Ovary (tissue), 10 donors: ENCODE measurements at places on chromosomes 2 and 18. TPM values are rescaled to one million over a fixed set of nuclear protein-coding genes. Genes with fewer than 3 reads are reported as not detected.

NEB gene
- total RNA-seq = 0.48 TPM

TMEM37 gene
- 32.5 TPM for total RNA-seq

EPB41L3 gene
- total RNA-seq = 58.1 TPM

IL1R1 gene
- 6.5 TPM for total RNA-seq

RAB6C gene
- total RNA-seq = not detected

REG1B gene
- total RNA-seq = not detected

DNA sequence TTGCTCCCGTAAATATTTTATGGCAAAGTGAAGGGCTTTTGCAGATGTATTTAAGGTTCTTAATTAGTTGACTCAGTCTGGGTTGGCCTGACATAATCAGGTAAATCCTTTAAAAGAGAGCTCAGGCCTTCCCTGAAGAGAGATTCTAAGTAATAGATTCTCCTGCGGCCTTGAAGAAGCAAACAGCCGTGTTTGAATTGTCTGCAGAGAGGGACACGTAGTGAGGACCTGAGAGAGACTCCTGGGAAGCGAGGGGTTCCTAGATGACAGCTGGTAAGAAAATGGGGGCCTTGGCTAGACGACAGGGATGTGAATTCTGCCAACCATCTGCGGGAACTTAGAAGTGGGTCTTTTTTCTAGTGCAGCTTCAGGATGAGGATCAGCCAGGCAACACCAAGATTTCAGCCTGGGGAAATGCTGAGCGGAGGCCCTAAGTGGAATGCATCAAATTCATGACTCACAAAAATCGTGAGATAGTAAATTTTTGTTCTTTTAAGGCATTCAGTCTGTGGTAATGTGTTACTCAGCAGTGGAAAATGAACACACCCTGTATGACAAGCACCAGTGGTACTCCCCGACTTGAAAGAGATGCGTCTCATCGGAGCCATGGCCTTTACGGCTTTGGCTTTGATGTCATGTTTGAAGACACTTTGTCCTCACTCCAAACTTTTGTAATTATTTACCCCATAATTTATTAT is 62.1 kb upstream of the SMIM21 start:
- H3K27ac ChIP-seq = no peak overlapping the region
- no peak for DNase-seq
- no peak overlapping the region for H3K4me3 ChIP-seq
- no peaks in the 10 kb centered on the region for H3K27me3 ChIP-seq
- H3K36me3 ChIP-seq = no peaks in the 10 kb centered on the region

- peak; percentile 52 for DNase-seq
- peak overlapping the region; percentile 97 for H3K27ac ChIP-seq
- peaks cover 4% of the 10 kb centered on the region for H3K4me1 ChIP-seq
- no peaks in the 10 kb centered on the region for H3K27me3 ChIP-seq
- no peaks in the 10 kb centered on the region for H3K36me3 ChIP-seq
Observed at GRCh38 chr2:84971510-84972206, 697 bp downstream of the KCMF1 start.

GRCh38 chr2:68951899-68952298 is 794 bp downstream of the GKN2 start:
- H3K27ac ChIP-seq = no peak overlapping the region

DNA sequence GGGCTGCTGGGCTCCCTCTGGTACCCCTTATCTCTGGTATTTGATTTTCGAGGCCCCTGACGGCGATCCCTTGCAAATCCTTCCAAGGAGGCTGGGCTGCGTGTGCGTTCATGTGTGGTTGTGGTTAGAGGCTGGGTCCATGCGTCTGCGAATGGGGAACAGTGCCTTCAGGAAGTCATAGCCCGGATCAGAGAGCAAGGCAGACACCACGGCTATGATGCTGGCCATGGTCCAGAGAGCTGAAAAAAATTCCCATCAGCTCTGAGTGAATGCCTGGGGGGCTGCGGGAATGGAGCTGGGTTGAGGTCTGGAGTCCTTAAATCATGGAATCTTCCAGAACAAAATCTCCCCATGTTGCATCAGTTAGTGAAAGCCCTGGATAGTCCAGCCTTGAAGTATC is 145.5 kb downstream of the ACKR3 start:
- no peak overlapping the region for H3K27ac ChIP-seq
- peaks cover 1% of the 10 kb centered on the region for H3K4me1 ChIP-seq
- H3K4me3 ChIP-seq = no peak overlapping the region

DNA sequence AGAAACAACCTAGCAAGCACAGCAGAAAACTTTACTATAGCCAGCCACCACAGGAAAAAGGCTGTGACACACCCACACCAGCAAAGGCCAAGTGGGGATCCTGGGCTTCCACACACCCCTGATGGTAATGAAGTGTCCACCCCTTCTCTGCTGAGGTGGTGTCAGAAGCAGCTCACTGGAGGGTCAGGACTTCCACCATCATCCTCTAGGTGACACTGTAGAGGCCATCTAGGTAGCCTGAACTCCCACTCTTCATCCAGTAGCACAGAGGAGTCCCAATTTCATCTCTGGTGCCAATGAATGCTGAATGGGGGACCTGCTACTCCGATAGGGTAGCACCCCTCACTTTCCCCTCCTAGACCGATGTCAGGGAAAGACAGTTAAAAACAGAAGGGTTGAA is 1544.4 kb downstream of the LRP1B start:
- H3K27ac ChIP-seq = no peak overlapping the region
- no peaks in the 10 kb centered on the region for H3K36me3 ChIP-seq
- no peaks in the 10 kb centered on the region for H3K27me3 ChIP-seq
- H3K4me1 ChIP-seq = no peaks in the 10 kb centered on the region
- H3K4me3 ChIP-seq = no peak overlapping the region

DNA sequence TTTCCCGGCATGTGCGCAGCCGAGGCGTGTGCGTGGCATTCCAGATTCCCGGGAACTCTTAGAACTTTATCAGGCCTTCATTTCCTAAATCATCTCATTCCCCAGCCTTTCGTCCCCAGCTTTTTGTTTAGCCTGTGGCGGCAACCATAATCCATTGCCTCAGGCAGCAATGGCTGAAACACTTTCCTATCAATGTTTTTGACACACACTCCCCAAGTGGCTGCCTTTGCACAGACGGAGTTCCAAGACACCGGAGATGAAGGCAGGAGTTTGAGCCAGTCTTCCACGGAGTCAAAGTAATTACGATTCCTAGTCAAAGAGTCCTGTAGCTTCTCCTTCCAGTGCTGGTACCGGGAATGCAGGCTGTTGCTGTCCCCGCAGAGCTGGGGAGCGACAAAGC is 64.8 kb downstream of the KCNG2 start:
- DNase-seq = no peak
- H3K27ac ChIP-seq = no peak overlapping the region
- H3K4me3 ChIP-seq = no peak overlapping the region
- no peaks in the 10 kb centered on the region for H3K4me1 ChIP-seq

DNA sequence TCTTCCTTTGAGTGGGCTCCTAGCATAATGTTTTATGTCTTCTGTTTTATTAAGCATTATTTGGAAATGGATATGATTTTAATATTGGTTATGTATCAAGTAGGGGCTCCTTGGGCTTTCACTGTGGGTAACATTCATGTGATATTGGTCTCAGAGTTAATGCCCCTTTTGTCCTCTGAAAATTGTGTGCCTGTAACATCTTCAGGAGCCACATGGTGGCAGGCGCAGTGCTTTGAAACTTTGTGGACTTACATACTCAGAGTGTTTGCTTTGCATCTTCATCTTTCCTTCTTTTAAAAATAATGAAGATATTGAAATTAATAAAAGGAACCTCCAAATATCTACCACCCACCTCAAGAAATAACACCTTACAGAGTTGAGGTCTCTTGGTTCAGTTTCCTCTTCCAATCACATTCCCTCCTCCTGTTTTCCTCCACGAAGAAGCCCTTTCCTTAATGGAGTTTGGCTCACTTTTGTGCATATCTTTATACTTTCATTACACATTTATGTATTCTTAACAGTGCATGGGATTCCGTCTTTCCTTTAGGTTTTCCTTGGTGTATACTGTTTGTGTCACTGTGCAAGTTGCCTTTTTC is 73.5 kb downstream of the LIMS1 start:
- no peak overlapping the region for H3K27ac ChIP-seq
- H3K4me3 ChIP-seq = no peak overlapping the region
- H3K27me3 ChIP-seq = no peaks in the 10 kb centered on the region
- DNase-seq = no peak
- H3K4me1 ChIP-seq = peaks cover 7% of the 10 kb centered on the region

- no peaks in the 10 kb centered on the region for H3K4me1 ChIP-seq
- DNase-seq = no peak
- no peaks in the 10 kb centered on the region for H3K27me3 ChIP-seq
- H3K36me3 ChIP-seq = no peaks in the 10 kb centered on the region
- H3K27ac ChIP-seq = no peak overlapping the region
Observed at GRCh38 chr2:145302886-145303285, 783.0 kb upstream of the ZEB2 start.

DNA sequence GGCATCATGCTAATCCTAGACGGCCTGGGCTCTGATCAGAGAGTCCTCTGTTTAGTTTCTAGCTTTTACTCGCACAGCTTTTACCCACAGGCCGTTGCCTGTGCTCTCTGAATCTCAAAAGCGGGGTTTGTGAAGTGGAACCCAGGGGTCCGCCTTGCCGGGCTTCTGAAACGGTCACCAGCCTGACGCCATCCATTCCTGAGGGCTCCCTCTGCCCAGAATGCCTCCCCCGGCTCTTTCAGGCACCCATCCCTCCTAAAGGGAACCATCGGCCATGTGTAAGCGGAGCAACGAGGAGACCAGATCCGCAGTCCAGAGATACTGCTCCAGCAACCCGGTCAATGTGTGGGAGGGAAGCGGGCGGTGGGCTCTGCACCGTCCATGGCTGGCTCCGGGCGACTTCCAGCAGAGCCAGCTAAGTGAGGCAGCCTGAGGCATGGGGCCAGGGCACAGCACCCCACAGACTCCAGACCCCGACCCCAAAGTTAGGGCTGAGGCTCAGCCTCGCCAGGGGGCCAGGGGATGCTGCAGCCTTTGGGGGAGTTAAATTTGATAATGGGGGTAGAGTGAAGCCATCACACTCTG is 28.8 kb downstream of the SALL3 start:
- H3K27me3 ChIP-seq = no peaks in the 10 kb centered on the region
- H3K36me3 ChIP-seq = no peaks in the 10 kb centered on the region
- H3K4me3 ChIP-seq = no peak overlapping the region
- DNase-seq = no peak

DNA sequence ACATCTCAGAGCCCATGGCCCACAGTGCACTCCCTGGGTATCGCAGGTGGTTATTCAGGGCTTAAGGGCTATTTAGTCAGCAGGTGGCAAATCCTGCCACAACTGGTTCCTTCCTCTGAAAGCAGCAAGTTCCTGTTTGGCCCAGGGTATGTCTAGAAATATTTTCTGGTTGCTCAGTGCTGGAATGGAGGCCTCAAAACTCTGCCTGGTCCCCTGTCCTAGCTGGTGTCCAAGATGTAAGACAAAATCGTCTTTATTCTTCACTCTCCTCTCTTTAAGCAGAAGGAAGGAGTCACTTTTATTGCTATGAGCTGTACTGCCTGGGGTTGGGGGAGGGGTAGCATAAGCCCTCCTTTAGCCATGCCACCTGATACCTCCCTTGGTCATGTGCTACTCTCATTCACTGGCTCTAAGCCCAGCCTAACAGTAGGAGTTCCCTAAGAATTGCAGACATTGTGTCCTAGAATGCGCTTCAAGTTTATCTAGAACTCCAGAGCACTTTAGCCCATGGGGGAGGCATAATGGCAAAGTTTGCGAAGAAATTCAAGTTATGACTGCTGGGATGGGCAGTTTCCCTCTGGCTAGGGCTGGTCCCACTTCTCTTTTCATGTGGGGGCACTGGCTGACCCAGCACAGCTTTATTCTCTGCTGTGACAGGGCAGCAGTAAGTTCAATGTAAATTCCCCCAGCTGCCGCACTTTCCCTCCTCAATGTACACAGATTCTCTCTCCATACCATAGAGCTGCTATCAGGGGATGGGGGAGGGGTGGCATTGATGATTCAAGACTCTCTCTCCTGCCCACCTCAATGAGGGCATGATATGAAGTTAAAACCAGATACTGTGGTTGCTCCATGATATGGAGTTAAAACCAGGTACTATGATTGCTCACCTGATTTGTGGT is 27.1 kb upstream of the CWC22 start:
- H3K27me3 ChIP-seq = no peaks in the 10 kb centered on the region
- H3K4me1 ChIP-seq = no peaks in the 10 kb centered on the region
- H3K27ac ChIP-seq = no peak overlapping the region
- no peak for DNase-seq
- no peaks in the 10 kb centered on the region for H3K36me3 ChIP-seq
- H3K4me3 ChIP-seq = no peak overlapping the region

DNA sequence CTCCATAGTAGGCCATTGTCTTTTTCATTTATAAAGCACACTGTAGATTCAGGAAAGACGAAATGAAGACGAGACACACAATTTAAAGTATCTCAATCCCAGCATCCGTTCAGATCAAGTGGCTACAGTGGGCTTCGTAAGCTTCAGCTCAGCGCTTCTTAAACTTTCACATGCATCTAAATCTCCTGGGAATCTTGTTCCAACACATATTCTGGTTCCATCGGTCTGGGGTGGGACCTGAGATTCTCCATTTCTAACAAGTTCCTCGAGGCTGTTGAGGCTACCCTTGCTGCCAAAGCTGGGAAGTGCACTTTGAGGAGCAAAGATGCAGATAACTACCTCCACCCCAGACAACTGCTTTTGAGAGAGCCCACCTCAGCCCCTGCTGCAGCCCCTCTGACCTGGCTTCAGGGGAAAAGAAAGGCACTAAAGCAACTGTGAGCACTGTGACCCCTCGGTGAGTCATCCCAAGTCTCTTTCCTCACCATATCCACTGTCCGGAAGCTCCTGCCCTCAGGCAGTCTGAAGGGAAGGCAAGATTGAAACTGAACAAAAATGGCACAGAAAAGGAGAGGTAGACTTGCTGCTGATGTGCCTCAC is 201.1 kb upstream of the FBXO11 start:
- no peaks in the 10 kb centered on the region for H3K4me1 ChIP-seq
- no peaks in the 10 kb centered on the region for H3K27me3 ChIP-seq
- DNase-seq = peak; percentile 15
- H3K27ac ChIP-seq = no peak overlapping the region

GRCh38 chr2:6024784-6025183 is 332.6 kb downstream of the SOX11 start:
- no peaks in the 10 kb centered on the region for H3K36me3 ChIP-seq
- no peak for DNase-seq
- no peaks in the 10 kb centered on the region for H3K27me3 ChIP-seq
- no peaks in the 10 kb centered on the region for H3K4me1 ChIP-seq

DNA sequence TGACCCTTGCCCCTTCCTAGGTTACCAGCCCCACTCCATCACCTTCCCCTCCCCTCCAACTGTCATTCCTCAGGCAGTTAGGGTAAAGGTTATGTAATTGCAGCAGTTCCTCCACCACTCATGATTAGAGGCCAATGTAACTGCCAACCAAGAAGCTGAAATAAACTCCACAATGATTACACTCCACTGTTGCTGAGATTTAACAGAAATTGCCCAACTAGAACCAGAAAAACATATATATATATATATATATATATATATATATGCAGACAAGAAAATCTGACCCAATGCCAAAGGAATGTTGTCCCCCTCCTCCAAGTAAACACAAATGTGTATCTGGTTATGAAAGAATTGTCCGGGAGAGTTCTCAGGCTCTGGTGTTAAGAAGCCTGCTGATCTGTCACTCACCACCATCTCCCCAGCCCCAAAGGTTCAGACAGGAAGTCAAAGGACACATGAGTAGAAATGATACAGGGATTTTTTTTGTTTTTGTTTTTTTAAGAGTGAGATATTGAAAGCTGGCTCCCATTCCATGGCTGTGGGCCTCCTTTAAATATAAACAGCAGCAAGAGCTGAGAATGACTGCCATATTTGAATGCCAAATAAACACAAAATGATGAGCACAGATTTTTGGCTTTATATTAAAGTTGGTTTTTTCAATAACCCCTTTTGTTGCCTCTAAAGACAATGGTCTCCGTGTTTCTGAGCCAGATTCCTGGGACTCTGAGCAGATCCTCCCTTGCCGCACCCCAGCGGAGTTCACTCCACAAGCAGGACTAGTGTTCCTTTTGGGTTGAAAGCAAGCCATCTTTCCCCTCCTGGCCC is 127.2 kb upstream of the MAPRE2 start:
- no peak for DNase-seq
- H3K4me3 ChIP-seq = no peak overlapping the region
- no peaks in the 10 kb centered on the region for H3K4me1 ChIP-seq
- H3K36me3 ChIP-seq = no peaks in the 10 kb centered on the region
